ENCODE measurements at places on chromosomes 2 and 18.

DNA sequence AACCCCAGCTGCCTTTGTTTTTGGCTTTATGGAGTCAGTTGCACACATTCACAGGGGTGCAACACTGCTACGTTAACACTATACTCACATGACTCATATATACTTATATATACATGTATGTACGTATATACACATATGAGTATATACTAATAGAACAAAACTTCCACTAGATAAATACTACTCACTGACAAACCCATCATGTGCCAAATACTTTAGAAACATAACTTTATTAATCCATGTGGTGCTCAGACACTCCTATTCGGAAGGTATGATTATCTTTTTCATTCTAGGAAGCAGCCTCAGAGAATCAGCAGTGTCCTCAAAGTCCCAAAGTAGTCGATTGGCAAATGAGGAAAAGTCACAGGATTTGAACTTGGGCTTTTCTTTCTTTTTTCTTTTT, 7.9 kb downstream of the PMAIP1 start:
- DNase-seq: no peak

DNA sequence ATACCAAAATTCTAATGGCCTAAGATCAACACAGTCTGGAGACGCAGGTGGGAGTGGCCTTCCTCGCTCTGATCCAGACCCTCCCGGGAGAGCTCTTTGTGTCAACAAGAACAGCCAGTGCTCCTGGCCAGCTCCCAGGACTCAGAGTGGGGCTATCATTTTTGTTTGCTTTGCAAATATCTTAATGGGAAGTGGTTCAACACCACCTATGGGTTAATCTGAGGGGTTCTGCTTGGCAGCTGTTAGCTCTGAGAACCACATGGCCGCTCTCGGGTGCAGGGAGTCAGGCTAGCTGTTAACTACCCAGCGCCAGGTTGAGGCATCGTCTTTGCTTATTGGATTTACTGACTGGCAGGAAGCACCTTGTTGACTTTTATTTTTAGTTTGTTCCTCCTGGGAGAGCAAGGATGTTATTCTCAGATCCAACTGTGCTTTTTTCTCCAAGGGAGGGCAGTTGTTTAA, 184.8 kb upstream of the SP5 start:
- DNase-seq: no peak

- DNase-seq: no peak
Measured at GRCh38 chr2:19256121-19256601, 102.3 kb downstream of the OSR1 start.

DNA sequence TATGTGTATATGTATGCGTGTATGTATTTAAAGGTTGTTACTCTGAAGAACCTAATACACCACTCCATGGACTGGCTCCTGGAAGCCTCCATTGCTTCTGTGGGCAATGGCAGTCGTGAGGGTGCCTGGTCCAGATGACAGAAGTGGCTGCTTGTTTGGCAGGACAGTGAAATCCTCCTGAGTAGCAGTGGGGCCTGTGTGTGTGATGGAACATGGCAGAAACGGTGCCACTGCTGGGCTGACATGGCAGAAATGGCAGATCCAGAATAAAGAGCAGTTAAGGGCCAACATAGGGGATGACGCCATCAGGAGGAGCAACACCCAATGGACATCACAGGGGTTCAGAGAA, 6.1 kb upstream of the CPLX4 start:
- DNase-seq: no peak

DNA sequence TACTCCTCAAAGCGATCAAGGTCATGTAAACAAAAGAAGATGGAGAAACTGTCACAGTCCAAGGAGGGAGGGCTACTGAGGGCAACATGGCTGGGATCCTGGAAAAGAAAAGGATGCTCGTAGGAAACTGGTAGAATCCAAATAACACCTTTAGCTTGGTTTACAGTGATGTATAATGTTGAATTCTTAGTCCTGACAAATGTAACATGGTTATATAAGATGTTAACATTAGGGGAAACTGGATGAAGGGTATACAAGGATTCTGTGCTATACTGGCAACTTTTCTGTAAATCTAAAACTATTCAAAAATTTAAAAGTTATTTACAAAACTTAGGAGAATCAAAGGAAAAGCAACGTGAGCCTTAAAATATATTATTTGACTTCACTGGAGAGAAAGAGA, 257.0 kb downstream of the TTC32 start:
- DNase-seq: no peak

- DNase-seq: no peak
Measured at GRCh38 chr2:111007757-111008688, 112.7 kb upstream of the BCL2L11 start.

GRCh38 chr2:218889937-218890336, 9.3 kb downstream of the WNT10A start:
- no peak for DNase-seq

DNA sequence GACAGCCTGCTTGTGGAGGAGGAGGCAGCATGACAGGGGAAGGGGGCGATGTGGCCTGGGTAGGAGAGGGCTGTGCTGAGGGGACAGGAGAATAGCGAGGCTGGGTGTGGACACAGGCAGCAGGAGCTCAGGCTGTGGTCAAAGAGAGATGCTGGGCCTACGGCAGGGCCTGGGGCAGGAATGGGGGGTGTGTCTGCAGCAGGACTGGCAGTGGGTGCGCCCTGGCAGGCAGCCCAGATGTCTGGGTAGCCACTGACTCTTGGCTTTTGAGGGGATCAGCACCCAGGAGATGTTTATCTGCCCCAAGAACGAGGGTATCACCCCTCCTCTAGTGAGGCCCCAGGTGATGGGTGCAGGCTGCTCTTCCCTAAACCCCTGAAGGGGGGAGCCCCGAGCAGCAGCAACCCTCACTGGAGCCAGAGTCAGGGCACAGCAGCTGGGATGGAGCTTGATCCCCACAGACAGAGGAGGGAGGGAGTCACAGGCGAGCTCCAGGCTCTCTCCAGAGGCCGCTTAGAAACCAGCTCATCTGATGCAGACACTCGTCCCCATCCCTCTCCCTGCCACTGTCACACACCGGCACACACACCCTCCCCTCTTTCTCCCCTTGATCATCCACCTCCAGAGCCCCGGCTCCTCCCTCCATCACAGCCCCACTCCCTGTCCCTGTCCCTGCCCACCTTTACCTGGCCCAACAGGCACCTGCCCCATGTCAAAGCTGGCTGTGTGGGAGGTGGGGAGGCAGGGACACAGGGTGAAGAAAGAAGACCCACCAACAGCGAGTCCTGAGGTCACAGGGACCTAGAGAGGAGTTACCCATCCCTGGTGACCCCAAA, 29.8 kb upstream of the TNS1 start:
- DNase-seq: no peak

DNA sequence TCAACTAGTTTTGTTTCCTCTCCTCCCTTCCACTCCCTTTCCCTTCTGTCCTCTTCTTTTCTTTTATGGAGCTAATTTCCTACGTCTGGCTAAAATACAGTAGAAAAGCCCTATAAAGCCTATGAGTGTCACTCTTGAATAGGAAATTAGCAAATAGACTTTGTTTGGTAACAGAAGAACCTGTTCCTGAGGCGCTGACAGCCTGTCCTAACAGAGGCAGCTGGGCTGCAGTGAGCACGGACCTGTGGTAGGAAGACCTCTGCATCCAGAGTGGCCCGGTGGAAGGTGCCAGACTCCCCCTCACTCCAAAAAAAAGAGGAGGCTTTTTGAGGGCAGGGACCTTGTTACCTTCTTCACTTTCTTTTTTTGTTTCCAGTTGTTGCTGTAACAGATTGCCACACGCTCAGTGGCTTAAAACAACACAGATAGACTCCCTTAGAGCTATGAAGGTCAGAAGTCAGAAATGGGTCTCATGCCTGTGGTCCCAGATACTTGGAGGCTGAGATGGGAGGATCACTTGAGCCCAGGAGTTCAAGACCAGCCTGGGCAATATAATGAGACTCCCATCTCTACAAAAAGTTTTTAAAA, 81.2 kb upstream of the TXNDC2 start:
- DNase-seq: no peak

- DNase-seq: no peak
Measured at GRCh38 chr2:148552675-148553331, 91.7 kb upstream of the EPC2 start.

- no peak for DNase-seq
Measured at GRCh38 chr2:144643537-144644336, 123.8 kb upstream of the ZEB2 start.

DNA sequence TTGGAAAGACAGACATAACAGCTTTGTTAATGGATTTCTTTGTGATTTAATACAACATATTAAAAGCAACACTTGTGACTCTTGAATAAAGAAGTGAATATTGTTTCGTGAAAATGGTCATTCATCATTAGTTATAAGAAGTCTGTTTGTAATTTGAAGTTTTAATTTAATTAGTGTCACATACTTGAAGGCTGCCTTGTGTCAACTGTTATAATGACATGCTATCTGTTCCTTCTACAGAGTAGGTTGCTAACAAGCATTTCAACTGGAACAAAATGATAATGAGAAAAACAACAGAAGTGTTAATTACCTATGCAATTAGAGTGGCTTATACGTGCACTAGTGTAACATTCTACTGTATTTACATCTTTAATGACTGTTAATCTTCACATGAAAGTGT, 624.7 kb downstream of the LRP1B start:
- no peak for DNase-seq

DNA sequence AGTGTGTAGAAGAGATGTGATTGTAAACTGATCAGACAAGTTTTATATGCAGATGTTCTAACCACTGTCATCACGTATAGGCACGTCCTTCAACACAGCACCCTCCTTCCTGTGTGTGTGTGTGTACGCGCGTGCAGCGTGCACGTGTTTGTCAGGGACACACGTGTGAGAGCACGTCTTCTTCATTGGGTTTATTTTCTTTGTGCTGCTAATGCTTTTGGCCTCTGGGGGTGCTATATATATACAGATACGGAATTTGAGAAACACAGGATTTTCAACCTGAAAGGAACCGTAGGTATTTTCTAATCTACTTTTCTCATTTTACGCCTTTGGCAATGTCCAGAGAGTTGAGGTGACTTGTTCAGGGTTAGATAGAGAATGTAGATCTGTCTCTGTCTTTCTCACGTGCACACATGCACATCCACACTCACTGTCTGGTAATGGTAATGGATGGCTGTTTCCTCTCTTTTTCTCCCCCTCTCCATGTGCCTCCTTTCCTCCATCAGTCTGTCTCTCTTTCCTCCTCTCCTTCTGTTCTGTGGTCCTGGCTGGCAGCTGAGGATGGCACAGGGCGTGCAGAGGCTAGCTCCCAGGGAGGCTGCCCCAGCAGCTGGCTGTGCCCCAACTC, 13.4 kb upstream of the CELF4 start:
- DNase-seq: no peak

DNA sequence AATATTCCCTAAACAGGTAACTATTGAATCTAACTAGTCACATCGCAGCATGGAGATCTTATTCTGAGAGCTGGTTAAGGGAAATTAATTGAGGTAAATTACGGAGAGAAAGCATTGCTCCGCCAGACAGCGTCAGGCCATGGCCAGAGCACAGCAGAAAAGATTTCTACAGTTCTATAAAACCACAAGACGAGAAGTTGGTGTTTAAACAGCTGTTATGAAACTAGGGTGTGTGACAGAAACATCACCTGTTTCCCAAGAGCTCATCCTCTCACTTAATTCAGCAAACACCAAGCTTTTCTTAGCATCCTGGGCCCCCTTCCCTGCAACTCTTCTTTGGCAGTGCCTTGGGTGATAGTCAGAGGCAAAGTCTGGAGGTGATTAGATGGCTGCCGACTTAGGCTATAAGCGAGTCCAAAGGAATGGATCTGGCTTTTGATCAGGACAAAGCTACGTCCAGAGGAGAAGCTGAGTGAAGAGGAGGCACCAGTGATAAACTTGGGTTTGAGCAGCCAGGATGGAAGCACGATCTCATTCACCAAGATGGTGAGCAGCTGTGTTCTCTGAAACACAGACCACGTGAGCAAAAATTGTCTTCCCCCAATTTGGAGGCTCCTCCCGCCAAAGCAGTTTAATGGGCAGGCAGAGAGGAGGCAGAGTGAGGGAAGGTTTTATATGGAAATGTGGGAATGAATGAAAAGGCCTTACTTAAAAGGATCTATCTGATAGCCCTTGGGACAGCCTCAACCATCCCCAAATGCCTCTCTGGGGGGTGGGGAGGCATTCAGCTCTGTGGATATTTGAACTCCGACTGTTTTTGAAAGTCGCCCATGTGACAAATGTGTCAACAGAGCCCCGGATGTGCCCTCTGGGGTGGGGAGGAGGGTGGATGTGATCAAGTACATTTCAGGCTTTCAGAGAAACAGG, 57.8 kb downstream of the PKDCC start:
- peak; percentile 28 for DNase-seq

DNA sequence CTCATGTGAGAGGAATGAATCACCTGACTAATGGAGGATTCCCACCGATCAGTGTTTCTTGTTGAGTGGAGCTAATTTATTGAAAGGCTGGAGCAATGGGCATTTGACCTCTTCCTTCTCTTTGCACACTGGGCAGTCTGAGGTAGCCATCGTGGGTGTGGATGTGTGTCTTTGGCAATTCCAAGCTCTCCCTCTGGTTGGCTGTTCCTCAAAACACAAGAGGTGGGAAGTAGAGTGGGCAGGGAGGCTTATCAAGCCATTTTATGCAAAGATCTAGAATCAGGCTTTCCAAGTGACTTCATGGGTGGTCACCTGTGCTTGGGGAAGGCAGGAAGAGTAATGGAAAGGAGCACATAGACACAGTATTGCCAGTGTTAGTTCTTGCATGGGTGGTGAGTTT, 154.8 kb downstream of the INSIG2 start:
- DNase-seq: no peak

GRCh38 chr18:74567822-74568221, 29.8 kb upstream of the ZNF407 start:
- no peak for DNase-seq

DNA sequence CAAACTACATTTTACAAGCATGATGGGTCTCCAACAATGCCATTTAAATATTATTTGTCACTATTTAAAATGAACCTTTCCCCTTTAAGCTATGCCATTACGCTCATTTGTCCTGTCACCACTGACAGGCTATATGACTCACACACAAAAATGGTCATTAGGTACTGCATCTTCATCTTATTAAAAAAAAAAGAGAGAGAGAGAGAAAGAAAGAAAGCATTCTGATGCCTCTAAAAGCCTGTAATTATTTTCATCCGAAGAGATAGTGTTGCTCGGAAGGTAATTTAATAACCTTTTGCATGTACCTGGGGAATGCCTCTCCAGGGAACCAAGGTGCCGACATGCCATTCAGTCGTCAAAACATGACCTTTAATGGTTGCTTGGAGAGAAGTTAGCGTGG, 226.7 kb downstream of the ARHGAP15 start:
- no peak for DNase-seq

DNA sequence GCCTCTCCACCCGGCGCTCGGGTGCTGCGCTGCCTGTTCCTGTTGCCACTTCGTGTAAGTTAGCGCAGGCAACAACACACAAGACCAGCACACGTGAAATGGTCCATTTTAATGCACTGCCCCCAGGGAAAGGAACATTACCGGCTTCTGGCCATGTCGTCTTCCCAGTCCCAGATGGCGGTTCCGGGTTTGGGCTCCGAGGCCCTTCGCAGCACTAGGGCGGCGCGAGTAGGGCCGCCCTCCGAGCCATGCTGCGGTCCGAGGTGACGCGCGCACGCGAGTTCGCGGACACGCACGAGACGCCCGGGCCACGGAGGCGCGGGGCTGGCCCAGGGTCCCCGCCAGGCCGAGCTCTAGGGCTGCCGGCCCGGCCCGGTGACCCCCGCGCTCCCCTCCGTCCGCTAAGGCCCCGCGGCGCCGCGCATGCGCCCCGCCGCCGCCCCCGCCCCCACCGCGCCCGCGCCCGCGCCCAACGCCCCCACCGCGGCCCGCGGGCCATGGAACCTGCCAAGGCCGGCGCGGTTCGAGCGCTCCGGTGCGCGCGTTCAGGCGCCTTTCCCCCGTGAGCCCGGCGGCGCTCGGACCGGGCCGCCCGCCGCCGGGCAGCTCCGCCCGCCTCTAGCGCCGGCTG, 367 bp upstream of the ZNF236 start:
- no peak for DNase-seq

All from stimulated activated CD4-positive, alpha-beta T cell treated with anti-CD3 and anti-CD28 coated beads, Interleukin-1b, Interleukin-23, amount 100 ng/mL, for 1 hour (primary cell).